Transverse colon (tissue), 4 donors: ENCODE measurements at places on chromosomes 5 and 9. TPM values are rescaled to one million over a fixed set of nuclear protein-coding genes. Genes with fewer than 3 reads are reported as not detected.

KDM4C gene
- 95.9 TPM for total RNA-seq

ZNF354B gene
- total RNA-seq = 42.3 TPM

RC3H2 gene
- 163 TPM for total RNA-seq

CSF2 gene
- not detected for total RNA-seq

PALM2AKAP2 gene
- total RNA-seq = not detected

SMIM15 gene
- total RNA-seq = 6.6 TPM

OR13C9 gene
- total RNA-seq = not detected

RNF224 gene
- not detected for total RNA-seq

HAVCR2 gene
- 4.4 TPM for total RNA-seq

CCNJL gene
- 29.8 TPM for total RNA-seq

OR1J4 gene
- total RNA-seq = not detected

CKMT2 gene
- total RNA-seq = 7.1 TPM

CNTNAP3B gene
- 2.8 TPM for total RNA-seq

EPB41L4B gene
- 105 TPM for total RNA-seq

PAXX gene
- 85.2 TPM for total RNA-seq

PLEKHG4B gene
- total RNA-seq = 0.40 TPM

LYSMD3 gene
- total RNA-seq = 23.0 TPM

ASTN2 gene
- 3.0 TPM for total RNA-seq
